Pancreas (tissue), 10 donors: ENCODE measurements at places on chromosomes 1 and 21. TPM values are rescaled to one million over a fixed set of nuclear protein-coding genes. Genes with fewer than 3 reads are reported as not detected.

The MX2 gene
- 4.2 TPM for total RNA-seq

DNA sequence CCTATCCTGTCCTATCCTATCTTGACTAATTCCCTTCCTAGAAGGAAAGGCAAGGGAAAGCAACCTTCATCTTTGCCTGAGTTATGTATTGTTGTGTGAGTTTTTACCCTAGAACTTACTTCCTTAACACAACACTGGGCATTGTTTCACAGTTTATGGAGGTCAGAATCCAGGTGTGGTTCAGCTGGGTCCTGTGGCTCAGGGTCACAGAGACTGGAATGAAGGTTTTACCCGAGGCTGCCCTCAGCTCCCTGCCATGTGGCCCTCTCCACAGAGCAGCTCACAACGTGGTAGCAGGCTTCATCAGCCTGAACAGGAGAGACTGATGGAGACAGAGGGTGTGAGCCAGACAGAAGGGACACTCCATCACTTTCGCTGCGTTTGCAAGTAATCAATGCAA lies 140.5 kb downstream of the FCRL5 start:
- H3K27me3 ChIP-seq: no peaks in the 10 kb centered on the region
- H3K4me3 ChIP-seq: no peak overlapping the region
- no peaks in the 10 kb centered on the region for H3K4me1 ChIP-seq
- no peak overlapping the region for H3K27ac ChIP-seq

DNA sequence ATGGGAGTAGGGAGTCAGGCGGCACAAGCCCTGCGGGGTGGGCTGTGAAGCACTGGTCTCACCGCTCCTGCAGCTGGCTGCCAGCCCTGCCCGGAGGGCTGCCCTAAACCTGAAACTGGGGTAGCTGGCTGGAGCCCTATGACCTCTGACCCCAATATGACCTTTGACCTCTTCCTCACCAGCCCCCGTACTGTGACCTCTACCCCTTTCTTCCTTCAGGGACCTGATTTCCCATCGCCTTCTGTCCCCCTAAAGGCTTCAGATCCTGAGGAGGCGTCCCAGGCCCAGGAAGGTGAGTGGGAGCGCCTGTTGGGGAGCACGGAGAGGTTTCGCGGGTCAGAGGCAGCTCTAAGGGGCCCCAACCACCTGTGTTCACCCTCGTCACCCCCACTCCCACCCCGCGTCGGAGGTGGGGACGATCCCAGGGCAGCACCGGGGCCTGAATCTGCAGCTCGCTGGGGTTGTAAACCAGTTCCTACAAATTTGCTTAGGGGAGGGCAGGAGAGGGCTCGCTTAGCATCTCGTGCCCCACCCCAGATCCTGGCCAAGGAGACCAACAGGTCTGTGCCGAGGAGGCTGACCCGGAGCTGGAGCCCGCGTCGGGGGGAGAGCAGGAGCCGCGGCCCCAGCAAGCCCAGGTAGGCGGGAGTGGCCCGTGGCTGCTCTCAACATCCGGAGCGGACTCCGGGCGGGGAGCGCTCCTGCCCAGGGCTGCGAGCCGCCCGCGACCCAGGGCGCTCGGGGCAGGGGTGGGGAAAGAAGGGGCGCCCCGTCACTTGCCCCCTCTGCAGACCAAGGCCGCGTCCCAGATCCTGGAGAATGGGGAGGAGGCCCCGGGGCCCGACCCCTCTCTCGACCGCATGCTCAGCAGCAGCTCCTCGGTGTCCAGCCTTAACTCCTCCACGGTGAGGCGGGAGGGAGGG lies 7.3 kb downstream of the SYTL1 start:
- peak overlapping the region; percentile 51 for H3K4me3 ChIP-seq
- H3K27me3 ChIP-seq: no peaks in the 10 kb centered on the region
- peaks cover 3% of the 10 kb centered on the region for H3K4me1 ChIP-seq
- H3K27ac ChIP-seq: no peak overlapping the region

DNA sequence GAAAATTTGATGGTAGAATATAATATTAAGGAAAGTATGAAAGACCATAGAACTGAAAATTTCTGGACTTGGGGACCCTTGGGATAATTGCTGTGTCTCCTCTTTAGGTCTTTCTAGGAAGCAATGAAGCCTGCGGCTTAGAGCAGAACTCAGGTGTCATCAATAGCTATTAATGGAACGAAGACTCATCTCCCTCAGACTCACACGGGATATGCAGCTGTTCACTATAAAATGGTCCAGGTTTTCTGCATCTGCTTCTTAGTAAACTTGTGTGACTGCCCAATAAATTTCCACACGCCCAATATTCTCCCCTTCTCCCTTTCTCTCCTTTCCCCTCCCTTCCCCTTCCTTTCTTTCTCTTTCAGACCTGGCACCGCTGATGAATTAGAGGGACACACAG lies 392.5 kb downstream of the HLX start:
- no peak overlapping the region for H3K27ac ChIP-seq
- H3K36me3 ChIP-seq: no peaks in the 10 kb centered on the region
- no peaks in the 10 kb centered on the region for H3K4me1 ChIP-seq
- no peak overlapping the region for H3K4me3 ChIP-seq

DNA sequence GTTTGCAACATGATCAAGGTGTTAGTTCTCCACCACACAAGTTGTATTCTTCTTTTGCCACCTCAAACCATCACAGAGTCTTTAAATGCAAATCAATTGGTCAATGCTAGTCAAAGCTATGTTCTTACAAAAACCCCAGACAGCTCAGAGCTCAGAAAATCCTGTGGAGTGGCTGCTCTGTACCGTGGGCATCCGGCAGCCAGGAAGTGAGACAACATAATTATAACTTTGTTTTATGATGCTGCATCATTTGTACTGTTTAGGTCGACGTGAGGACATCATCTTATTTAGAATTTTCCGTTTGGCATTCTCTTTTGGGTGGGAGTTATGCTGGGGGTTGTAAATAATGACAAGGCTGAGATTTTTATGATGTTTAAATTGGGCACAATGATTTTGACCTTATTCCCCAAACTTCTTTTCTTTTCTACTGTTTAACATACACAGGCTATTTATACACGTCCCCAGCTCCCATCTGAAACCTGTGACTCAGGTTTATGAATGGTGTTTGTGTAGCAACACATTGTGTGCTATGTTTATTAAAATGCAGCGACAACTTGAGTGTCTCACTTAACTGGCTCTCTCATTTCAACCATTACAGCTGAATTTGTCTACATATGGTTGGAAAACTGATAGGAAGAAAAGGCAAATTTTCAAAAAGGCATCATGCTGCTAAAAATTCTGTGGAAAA lies 124.0 kb downstream of the CNIH3 start:
- no peak overlapping the region for H3K27ac ChIP-seq
- DNase-seq: no peak
- no peaks in the 10 kb centered on the region for H3K4me1 ChIP-seq
- no peak overlapping the region for H3K4me3 ChIP-seq
- H3K27me3 ChIP-seq: no peaks in the 10 kb centered on the region

- no peaks in the 10 kb centered on the region for H3K4me1 ChIP-seq
- DNase-seq: no peak
- no peak overlapping the region for H3K4me3 ChIP-seq
- no peaks in the 10 kb centered on the region for H3K27me3 ChIP-seq
- H3K27ac ChIP-seq: no peak overlapping the region
Observed at GRCh38 chr1:80217377-80217986, 1211.0 kb upstream of the ADGRL4 start.

- no peaks in the 10 kb centered on the region for H3K36me3 ChIP-seq
- no peak overlapping the region for H3K4me3 ChIP-seq
- no peaks in the 10 kb centered on the region for H3K27me3 ChIP-seq
- no peaks in the 10 kb centered on the region for H3K4me1 ChIP-seq
- H3K27ac ChIP-seq: no peak overlapping the region
- no peak for DNase-seq
Observed at GRCh38 chr1:217989510-217989909, 295.6 kb upstream of the RRP15 start.

DNA sequence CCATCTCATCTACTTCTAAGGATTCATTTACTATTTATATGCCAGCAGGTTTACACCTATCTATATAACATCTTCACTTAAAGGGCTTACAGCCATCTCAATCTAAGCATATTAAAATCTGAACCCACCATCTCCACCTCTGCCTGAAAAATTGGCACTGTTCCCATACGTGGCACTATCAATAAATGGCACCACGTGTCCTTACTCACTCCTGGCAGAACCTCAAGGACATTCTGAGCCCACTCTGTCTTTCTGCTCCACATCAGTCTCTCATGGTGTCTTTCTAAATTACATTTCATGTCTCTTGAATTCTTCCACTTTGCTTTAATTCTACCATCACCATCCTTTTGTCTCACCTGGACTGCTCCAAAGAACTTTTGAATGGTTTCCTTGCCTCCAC lies 72.2 kb upstream of the HOOK1 start:
- H3K27ac ChIP-seq: no peak overlapping the region
- peaks cover 10% of the 10 kb centered on the region for H3K4me1 ChIP-seq
- H3K36me3 ChIP-seq: no peaks in the 10 kb centered on the region
- DNase-seq: no peak
- no peaks in the 10 kb centered on the region for H3K27me3 ChIP-seq

DNA sequence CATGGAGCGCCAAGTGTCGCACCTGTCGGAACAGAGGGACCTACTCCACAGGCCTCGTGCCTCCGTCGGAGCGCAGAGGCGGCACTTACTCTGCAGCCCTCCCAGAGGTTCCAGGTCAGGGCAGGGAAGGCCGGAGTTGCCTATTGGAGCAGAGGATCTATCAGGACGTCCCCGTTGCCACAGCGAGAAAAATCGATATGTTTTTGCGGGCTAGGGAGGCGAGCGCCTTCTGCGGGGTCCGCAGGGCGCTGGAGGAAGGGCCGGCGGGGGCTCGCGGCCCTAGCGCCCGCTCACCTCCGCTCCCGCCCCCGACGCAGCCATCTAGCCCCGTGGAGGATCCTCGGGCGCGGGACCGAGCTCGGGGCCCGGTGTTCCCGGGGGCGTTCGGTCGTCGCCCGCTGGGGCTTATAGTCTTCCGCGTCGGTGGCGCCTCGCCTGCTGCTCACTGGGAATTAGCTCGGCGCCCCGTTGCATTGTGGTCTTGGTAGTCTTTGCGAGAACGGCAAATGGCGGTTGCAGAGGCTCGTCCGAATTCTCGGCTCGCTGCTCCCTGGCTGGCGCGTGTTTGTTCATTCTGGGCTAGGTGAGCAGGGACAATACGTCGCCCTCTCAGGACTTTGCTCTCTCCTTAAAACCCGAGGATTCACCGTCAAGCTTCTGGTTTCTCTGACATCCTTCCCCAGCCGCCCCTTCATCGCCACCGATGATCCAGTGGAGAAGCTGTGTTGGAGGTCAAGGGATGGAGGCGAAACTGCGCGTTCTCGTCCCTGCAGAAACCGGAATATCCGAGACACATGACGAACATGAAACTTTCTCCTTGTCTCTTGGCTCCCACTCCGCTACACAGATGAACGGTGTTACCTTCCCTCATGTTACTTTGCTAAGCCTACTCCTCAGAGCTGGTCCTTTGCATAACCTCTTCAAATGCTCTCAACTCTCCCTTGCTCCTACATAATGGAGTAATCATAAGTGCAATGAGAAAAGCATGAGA lies at the start of gene JTB:
TSS of gene JTB (minus strand) at position 425 of the 991 bp plus-strand sequence. CDS start at position 3, 422 bp downstream.
- H3K36me3 ChIP-seq: peaks cover 21% of the 10 kb centered on the region
- no peaks in the 10 kb centered on the region for H3K27me3 ChIP-seq
- H3K27ac ChIP-seq: peak within 1 kb of the TSS; percentile 88
- DNase-seq: peak; percentile 86
